ENCODE measurements at places on chromosomes 11 and 22.

DNA sequence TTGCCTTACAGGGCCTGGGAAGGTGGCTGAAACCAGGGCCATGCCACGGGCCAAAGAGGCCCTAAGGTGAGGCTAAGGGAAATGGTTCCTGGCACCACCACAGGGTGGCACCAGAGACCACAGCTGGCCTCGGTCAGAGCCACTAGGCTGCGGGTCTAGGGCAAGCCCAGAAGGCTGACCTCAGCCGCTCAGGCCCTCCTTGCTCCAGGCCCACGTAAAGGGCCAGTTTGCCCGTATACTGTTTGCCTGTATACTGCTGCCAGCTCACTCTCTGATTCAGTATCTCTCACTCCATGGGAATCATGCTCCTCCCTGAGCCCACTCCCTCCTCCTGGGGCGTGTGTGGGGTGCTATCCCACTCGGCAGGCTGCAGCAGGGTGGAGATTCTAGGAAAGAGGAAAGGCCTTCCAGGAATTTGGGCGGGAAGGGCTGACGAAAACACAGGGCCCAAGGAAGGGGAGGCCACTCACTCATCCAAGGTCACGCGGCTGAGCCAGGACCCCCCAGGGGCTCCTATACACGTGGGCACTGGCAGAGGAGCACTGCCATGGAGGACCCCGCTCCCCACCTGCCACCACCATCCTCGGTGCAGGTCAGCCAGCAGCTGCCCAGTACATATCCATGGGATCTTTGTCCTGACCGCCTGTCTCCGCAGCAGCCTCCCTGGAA is 62.4 kb downstream of the NECTIN1 start:
- peak; percentile 99 for ATAC-seq

DNA sequence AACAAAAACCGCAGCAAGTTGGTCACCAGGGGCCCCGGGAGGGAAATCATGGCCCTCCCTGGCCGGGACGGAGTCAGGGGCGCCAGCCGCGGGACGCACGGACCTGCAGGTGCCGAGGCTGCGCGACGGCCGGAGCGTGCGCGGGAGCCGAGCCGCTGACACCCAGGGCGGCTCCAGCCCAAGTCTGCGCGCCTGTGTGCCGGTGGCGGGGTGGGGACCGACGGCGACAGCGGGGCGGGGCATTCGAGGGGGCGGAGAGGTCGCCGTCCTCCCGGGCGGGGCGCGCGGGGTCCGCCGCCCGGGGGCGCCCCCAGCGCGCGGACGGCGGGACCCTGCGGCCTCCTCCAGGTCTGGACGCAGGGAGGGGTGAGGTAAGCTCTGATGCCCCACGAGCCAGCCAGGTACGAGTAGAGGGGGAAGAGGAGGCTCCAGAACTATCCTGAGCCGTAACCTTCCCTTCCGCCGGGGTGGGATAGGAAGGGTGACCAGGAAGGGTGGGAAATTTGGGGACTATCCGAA is at the start of gene ESAM:
ESAM (minus strand) TSS at position 186 of the 519 bp plus-strand sequence; CDS start at position 50, 136 bp downstream.
- no peak for ATAC-seq

- no peak for ATAC-seq
Measured at GRCh38 chr22:49021926-49022815, 805.5 kb downstream of the BRD1 start.

DNA sequence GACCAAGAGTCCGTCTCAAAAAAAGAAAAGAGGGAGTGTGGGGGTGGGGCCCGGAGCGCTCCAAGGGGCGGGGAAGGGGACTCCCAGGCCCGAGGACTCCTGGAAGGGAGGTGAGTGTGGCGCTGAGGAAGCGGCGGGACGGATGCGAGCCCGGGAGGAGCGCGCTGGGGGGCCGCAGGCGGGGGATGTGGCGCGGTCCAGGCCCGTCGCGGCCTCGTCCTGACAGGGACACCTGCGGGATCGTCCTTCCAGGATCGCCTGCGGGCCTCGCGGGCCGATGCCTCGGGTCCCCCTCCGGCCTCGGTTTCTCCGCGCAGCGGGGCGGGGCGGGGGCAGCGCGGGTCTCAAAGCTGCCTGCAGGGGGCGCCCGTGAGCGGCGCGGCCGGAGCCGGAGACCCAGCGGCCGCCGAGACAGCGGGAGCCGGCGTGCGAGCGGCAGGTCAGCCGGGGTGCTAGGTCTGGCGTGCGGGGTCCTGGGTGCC is 3.8 kb upstream of the ADORA2A start:
- ATAC-seq = peak; percentile 69

DNA sequence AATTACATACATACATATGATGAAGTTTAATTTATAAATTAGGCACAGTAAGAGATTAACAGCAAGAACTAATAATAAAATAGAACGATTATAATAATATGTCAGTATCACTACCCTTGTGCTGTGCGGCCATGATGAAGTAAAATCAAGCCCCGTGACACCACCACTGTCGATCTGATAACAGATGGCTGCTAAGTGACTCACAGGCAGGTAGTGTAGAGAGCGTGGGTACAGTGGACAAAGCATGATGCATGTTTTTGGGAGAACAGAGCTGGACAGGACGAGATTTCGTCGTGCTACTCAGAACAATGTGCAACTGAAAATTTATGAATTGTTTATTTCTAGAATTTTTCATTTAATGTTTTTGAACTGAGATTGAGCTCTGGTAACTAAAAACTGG is 108.4 kb upstream of the TIMP3 start:
- ATAC-seq = no peak

- ATAC-seq = no peak
Measured at GRCh38 chr11:111344032-111344431, 35.0 kb downstream of the POU2AF1 start.

GRCh38 chr11:10030122-10030490 is 263.9 kb downstream of the SBF2 start:
- no peak for ATAC-seq

Data from SK-N-SH treated with all-trans-retinoic acid at 6 μM for 48 hours (cell line).